ENCODE measurements at places on chromosomes 3 and 15.
A peak's percentile ranks its signal among the peaks of the same experiment; 100 is the strongest.

- DNase-seq: no peak
Measured at GRCh38 chr3:14413381-14414071, 11.1 kb downstream of the SLC6A6 start.

GRCh38 chr15:96058103-96058851 is 272.2 kb upstream of the NR2F2 start:
- DNase-seq: no peak

- DNase-seq: no peak
Measured at GRCh38 chr3:24508423-24508839, 13.8 kb upstream of the THRB start.

GRCh38 chr3:16388850-16389441 is 123.9 kb downstream of the OXNAD1 start:
- DNase-seq: no peak

DNA sequence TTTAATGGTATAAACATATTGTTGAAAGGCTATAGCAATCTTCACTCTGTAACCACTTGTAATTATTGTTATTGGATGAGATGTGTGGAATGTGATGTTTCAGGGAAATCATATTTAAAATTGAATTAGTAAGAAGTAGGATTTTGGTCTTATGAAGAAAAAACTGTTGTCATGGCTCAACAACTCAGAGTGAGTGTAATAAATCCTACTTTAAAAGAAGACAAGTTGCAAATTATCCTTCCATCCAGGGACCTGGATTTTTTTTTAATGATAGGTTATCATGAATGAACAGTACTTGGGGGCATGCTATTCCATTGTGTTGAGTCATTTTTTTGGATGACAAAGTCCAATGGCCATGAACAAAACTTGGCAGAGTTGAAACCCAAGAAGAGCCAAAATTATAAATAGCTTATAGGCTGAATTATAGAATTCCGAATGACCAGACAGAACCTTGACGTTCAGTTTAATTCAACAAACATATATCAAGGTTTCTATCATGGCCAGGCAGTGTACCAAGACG is 625.5 kb upstream of the ZNF717 start:
- DNase-seq: no peak

DNA sequence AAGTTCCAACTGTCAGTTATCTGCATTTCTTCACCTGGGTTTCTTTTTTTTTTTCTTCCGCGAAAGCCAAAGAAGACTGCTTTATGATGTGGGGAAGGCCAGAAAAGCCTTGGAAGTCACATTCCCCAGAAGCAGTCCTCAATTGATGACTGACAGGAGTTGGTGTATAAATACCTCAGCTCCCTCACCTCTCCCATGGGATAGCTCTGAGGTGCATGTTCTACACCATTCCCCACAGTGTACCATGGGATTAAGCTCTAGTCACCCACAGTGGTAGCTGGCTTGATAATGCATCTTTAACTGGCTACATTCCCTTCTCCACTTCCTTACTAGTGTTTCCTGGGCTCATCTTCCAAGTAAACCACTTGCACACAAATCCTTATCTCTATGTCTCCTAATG is 30.5 kb downstream of the DPH3 start:
- no peak for DNase-seq

- no peak for DNase-seq
Measured at GRCh38 chr15:76172782-76173181, 113.0 kb downstream of the TMEM266 start.

DNA sequence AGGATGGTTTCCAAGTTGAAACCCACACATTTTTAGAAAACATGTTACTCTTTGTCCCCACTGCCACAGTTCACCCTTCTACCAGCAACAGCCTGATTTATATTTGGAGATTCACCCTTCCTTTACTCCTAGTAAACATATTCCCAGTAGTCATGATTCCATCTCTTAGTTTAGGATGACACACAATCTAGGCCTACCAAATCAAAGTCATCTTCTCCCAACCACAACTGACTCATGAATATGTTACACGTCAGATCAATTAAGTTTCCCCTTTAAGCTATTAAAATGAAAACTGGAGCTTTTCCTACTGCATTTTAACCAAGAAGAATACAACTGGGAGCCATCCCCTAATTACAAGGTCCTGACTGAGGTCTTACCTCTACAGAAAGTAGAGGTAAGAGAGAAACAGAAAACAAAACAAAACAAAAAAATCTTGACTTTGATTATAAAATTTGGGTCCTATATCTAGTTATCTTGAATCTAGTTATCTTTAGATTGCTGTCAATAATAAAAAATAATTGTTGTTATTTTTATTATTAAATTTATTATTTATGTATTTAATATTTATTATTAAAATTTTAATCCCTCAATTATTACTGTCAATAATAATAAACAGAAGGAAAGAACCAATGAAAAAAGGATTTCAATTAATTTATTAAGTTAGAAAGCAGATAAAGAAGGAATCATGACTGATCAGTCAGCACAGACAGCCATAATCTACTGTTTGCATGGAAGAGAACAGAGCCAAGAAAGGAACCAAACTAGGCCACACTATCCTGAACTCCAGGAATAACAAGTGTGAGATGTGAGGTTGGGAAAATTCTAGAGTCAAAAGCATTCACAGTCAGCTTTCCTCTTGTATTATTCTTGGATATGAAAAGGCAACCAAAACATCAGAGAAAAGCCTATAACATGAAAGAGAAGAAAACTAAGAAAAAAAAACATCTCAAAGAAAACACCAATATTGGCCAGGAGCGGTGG is 12.5 kb downstream of the DPH6 start:
- no peak for DNase-seq

DNA sequence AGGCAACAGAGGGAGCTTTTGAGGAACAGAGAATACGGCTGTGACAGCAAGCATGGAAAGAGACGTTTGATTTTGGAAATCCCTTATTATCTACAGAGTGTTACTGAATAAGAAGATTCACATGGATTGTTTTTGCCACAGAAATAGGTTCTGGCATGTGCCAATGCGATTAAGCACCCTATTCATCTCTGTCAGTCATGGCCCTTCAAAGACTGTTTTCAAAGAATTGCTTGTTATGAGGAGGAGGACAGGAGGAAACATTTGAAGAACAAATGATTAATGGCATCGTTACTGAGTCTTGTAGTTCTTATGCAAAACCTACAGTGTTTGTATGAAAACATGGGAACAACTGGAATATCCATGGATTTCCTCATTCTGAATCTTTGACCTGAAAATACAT is 86.2 kb downstream of the EPHA6 start:
- no peak for DNase-seq

GRCh38 chr15:68224108-68224507 is 5.4 kb downstream of the CLN6 start:
- DNase-seq: no peak

- no peak for DNase-seq
Measured at GRCh38 chr3:138065949-138066348, 49.5 kb downstream of the DZIP1L start.

DNA sequence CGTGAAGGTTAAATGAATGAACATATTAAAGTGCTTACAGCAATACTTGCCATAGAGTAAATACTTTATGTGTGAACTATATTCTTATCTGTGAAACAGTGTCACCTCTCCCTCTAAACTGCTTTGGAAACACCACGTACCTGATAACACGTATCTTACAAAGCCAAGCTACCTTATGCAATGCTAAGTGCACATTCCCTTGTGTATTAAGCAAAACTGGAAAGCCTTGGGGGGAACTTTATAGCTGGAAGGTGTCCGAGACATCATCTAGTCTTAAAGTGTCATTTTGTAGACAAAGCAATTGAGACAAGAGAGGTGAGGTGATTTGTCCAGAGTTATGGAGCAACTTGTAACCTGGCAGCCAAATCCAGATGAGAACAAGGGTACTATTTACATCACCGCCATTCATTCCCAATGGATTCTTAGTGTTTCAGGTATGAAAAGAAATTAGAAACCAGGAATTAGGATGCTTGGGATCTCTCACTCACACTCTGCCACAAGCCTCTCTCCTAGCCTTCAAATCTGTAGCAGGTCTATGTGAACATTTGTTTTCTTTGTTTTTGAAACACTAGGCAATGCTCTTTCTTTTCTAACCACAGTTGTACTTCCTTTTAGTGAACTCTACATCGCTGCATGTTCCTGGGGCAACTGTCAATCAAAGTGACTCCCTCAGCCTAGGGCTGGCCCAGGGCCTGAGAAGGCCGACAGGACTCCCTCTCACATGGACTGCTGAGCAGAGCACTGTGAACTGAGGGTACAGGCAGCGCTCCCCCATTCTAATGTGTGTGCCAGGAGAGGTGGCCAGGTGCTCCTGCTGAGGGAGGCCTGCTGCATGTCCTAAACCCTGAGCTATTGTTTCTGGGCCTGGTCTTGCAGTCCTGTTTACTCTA is 13.9 kb upstream of the MGLL start:
- no peak for DNase-seq

- DNase-seq: no peak
Measured at GRCh38 chr3:127720985-127721935, 48.5 kb downstream of the ABTB1 start.

DNA sequence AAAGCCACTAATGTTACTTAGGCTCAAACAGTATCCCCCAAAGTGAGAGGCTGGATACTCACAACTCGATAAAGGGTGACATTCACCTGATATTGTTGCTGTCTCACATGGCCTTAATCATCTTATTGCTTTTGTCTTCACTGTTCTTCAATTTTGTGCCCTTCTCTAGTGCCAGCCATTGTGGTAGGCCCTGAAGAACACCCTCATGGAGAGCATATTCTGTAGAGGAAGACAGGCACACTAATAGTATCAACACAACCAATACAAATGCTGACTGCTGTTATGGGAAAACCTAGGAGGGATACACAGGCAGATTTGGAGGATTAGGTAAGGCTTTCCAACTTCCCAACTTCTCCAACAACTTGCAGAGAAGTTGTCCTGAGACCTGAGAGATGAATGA is 4.1 kb upstream of the BLM start:
- DNase-seq: no peak

GRCh38 chr3:178420033-178420432 is 116.2 kb upstream of the KCNMB2 start:
- no peak for DNase-seq

GRCh38 chr3:180804916-180805315 is 107.6 kb upstream of the FXR1 start:
- peak; percentile 14 for DNase-seq

DNA sequence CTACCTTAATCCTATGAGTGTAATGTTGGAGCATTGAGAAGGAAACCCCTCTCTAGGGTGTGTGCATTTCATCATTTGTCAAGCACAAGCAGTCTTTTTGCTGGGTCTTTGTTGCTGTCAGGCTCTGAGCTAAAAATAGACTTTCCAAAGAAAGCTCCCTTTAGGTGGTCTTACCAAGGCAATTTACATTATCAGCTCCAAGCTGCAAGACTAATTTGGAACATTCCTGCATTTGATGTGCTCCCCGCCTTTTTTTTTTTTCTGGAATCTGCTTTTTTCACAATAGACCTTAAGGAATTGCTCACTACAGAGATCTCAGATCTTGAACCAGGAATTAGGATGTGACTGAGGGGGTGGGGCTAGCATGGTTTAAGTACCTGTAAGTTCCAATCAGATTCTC is 60.6 kb upstream of the STAC start:
- DNase-seq: no peak

DNA sequence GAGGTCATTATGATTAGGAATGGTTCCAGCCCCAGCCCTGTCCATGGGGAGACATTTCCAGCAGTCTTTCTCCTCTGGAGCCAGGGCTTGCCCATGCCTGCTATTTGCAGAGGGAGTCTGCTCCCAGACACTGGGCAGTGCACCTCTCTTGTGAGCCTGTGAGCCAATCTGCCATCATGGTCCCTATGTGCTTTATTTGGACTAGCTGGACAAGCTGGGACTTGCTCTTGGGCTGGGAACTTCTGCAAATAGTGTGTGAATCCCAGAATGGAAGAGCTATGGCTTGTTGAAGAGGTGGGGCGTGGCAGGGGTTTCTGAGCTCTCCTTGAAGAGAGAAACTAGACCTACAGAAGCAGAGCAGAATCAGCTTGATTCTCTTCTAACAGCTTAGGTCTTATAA is 53.7 kb upstream of the KY start:
- DNase-seq: no peak

- DNase-seq: no peak
Measured at GRCh38 chr3:114887806-114888205, 259.3 kb downstream of the ZBTB20 start.

- no peak for DNase-seq
Measured at GRCh38 chr3:197364410-197365071, 66.1 kb upstream of the DLG1 start.

- peak; percentile 22 for DNase-seq
Measured at GRCh38 chr3:107271787-107272387, 105.4 kb upstream of the CCDC54 start.

DNA sequence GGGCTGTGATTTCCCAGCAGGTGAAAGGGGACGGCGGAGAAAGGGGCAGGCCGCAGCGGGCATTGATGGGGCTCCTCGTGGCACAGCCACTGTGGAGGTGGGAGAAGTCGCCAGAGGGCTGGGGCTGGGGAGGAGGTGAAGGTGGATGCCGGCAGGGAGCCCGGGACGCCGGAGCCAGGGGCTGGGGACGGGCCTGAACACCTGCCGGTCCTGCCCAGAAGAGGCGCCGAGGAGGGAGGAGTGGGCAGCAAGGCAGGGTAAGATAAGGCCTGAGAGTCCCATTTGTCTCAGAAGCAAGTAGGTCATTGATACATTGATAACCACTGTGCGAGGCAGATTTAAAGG is 571 bp upstream of the RARRES1 start:
- DNase-seq: no peak

All from SW 1271 (cell line).